ENCODE measurements at places on chromosomes 16 and 17.
A peak's percentile ranks its signal among the peaks of the same experiment; 100 is the strongest.

- DNase-seq: no peak
Measured at GRCh38 chr17:11885051-11885450, 112.2 kb downstream of the ZNF18 start.

- no peak for DNase-seq
Measured at GRCh38 chr17:45787044-45787443, 2.9 kb downstream of the CRHR1 start.

GRCh38 chr17:12369065-12369464 lies 296.6 kb upstream of the MYOCD start:
- DNase-seq: no peak

DNA sequence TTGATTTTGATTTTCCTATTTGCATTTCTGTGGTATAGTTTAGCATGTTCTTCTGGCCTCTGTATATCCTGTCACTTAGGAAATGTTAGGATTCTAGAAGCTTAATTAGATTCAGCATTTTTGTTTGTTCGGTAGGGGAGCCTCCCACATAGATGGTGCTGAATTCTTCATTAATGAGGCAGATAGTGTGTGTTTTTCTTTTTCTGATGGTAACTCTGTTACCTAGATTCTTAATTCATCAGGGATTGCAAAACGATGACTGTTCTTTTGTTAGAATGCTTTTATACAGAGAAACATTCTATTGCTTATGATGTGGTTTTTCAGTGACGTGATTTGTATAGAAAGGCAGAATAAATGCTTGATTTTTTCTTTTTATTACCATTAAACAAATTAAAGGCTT lies 19.0 kb downstream of the BANP start:
- no peak for DNase-seq

DNA sequence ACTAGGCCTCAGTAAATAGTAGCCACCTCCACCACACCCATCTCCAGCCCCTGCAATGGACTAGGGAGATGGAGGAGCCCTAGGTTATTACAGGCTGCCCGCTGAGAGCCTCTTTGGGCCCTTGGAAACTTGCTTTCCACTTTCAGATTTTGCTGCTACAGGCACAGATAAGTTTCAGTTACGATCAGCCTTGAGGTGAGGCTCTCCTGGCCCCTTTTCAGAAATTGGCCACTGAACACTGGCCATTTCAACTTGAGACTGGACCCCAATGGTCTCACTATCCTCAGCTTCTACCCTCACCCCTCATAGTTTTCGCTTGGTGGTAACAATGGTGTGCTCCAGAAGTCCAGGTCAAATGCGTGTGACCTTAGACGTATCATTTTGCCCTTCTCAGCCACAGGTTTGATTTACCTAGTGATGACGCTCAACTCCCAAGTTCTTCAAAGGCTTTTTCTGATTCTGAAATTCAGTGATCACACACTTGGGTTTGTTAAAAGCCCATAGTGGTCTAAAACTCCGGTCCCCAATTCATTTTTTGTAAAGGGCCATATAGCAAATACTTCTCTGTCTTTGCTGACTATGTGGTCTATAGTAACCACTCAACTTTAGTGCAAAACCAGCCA lies 1.0 kb downstream of the PMM2 start:
- DNase-seq: no peak

DNA sequence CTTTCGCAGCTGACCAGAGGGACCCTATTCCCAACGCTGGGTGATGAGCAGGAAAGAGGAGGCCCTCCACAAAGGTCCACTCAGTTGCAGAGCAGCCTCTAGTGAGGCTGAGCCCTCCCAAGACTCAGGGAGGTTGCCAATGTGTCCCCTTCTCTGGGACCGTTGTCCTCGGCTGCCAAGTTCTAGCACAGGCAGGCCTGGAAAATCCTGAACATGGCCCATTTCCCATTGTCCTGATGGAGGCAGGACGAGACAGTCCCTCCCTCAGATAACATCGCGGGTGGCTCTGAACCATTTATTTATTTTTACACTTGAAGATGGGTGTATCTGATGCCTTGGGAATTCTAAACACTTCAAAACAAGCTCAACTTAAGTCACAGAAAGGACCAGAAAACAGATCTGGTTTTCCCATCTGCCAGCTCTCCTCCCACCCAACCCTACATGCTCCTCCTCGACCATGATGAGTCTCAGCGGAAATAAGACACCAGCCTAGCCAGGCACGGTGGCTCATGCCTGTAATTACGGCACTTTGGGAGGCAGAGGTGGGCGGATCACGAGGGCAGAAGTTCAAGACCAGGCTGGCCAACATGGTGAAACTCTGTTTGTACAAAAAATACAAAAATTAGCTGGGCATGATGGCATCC lies 12.8 kb downstream of the CDIP1 start:
- DNase-seq: no peak

DNA sequence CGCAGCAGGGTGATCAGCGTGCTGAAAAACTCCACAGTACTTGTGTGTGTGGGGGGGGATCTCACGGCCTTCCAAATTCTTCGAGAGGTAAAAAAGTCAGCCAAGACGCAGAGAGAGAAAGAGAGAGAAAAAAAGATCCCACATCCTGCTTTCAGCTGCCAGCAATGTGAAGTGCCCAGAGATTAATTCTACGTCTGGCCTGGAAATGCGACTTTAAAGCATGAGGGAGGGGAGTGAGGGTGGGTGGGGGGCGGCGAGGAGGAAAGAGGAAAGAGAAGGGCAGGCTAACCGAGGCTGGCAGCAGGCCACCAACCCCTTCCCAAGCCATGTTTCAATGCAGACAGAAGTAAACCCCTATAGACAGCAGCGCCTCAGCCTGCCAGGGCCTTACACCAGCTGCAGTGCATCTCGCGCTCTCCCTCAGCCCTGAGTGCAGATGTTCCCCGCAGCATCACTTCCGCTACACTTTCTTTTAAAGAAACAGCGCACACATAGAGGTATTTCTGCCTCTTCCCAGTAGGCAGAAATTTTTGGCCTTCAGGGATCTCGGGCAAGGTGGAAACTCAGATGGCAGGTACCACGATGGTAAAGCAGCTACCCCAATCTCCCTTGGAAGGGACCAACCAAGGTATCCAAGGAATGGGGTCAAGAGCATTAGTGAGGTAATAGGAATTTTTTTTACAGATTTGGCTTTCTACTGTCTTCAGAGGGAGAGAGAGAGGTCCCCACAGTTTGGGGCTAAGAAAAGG lies 87.8 kb downstream of the SMG6 start:
- peak; percentile 26 for DNase-seq

DNA sequence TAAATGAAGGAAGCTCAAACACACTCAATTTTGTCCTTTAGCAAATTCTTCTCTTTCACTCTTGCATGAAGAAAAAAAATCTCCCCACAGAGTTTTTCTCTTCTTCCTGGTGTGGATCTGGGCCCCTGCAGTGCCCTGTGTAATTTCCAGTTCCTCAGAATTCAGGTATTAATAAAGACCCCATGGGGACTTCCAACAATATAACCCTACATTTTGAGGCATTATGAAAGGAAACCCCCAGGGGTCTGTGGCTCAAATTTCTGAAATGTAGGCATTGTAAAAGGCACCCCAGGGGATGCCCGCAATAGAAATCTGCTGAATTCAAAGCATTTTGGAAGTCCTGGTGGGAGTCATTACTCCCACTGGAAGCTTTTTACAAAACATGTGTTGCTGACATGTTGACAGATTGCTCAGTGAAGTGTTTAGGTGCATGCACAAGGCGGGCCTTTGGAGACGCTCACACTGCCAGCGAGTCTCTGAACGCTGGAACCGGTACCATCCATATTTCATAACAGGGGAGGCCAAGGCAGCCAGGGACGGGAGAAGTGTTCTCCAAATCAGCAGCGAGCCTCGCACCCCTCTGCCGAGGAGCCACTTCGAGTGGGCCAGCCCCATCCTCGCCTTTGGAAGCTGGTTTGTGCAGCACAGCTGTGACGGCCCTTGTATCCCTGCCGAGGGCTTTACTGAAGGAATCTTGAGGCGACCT lies 154.0 kb downstream of the ZNF423 start:
- DNase-seq: no peak

- DNase-seq: peak; percentile 99
Measured at GRCh38 chr17:14737984-14738651, 437.2 kb downstream of the HS3ST3B1 start.

DNA sequence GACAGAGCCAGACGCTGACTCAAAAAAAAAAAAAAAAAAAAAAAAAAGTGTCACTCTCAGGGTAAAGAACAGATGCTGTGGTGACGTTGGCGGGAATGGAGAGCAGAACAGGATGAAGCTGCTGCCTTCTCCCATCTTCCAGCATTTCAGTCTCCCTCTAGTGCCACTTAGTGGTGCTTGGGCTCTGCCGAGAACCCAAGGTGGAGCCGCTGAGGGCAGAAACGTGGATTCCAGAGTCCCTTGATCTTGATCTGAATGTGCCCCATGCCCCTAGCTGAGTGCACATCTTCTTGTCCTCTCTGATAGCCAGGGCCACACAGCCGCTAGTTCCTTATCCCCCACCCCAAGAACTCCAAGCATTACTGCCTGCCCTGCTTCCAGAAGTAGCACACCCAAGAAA lies 43.2 kb upstream of the FA2H start:
- no peak for DNase-seq

- no peak for DNase-seq
Measured at GRCh38 chr17:18984273-18985114, 20.1 kb downstream of the FAM83G start.

GRCh38 chr17:66654106-66654740 lies 180.7 kb upstream of the CACNG5 start:
- DNase-seq: no peak

- DNase-seq: no peak
Measured at GRCh38 chr17:75507733-75508719, 7.3 kb downstream of the CASKIN2 start.

DNA sequence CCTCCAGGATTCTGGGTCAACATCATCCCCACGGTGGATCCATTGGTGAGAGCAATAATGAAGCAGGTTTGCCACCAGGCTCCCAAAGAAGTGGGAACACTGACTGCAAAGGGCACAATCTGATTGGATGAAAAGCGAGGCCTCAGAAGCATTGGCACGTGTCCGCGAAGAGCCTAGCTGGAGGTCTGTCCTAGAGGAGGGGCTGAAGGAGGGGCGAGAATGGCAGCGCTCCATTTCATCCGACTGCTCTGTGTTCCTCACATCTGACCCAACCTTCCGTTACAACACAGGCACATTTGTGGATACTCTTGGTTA lies 79.9 kb downstream of the MRC2 start:
- no peak for DNase-seq

GRCh38 chr16:85602402-85603202 lies 10.5 kb upstream of the GSE1 start:
- DNase-seq: no peak

DNA sequence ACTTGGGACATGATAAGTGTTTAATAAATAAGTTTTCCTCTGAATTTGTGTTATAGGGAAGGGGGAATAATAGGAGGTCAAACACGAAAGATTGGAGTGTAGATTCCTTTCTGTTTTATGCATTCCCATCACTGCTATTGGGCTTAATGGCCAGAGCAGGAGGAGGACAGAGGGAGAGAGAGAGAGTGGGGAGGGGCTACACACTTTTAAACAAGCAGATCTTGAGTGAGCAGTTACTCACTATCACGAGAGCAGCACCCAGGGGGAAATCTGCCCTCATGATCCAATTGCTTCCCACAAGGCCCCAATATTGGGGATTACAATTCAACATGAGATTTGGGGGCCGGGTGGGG lies 505.0 kb downstream of the GRIN2A start:
- no peak for DNase-seq

- DNase-seq: no peak
Measured at GRCh38 chr16:88197481-88198456, 185.0 kb upstream of the ZNF469 start.

- DNase-seq: no peak
Measured at GRCh38 chr17:28071891-28072606, 29.6 kb downstream of the NLK start.

DNA sequence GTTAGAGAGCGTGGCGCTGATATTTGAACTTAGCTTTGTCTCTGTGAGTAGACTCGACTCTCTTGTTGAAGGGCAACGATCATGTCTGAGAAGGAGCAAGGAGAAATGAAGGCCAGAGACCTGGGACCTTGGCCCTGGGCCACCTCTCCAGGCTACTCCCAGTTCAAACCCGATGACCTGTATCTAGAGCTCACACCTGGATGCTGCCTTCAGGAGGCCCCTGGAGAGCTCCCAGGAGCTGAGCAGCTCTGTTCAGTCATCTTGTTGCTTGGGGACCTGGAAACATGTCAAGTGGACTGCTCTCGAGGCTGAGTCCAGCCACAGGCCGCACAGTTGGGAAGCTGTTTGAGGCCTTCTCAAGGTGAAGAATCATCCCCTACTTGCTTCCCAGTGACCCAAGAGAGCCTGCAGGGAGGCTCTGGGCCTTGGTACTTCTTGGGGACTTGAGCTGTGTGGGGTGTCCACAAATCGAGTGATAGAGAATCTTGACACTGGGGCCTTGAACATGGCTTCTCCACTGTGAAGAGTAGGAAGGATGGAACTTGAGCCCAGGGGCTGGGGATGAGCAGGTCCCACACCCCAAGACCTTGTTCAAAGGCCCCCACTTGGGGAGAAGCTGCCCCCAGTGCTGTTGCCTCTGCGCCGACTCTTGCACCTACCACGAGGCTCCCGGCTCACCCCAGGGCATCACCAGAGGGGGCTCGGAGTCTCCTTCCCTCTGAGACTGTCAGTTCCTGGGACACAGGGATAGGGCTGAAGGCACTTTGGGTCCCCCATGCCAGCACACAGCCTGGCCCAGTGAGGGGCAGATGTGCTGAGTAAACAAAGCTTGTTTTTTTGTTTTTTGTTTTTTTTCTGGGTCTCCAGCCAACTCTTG lies 112.1 kb downstream of the IRX5 start:
- no peak for DNase-seq

- no peak for DNase-seq
Measured at GRCh38 chr16:6096931-6097670, 999.5 kb upstream of the EEF2KMT start.

DNA sequence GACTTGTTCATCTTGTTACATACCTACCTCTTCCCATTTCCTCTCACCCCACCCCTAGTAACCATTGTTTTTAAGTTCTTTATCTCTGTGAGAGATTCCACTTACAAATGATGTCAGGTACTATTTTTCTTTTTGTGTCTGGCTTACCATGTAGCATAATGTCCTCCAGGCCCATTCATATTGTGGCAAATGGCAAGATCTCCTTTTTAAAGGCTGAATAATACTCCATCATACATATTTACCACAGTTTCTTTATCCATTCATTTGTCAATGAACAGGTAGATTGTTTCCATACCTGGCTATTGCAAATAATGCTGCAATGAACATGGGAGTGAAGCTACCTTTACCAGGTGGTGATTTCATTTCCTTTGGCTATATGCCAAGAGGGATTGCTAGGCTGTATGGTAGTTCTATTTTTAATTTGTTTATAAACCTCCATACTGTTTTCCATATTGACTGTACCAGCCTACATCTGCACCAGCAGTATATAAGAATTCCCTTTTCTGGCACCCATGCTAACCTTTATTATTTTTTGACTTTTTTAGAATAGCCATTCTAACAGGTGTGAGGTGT lies 53.9 kb downstream of the NSRP1 start:
- DNase-seq: no peak

GRCh38 chr17:48211787-48212186 lies 104.2 kb downstream of the SNX11 start:
- DNase-seq: no peak

- DNase-seq: no peak
Measured at GRCh38 chr17:63178530-63178929, 212.5 kb downstream of the TANC2 start.

GRCh38 chr16:53809088-53809932 lies 105.4 kb downstream of the FTO start:
- DNase-seq: no peak

Measured in CD14-positive monocyte (primary cell).